A549 treated with Hydrocortisone at 1 μM for 4 hours (cell line): ENCODE measurements at places on chromosomes 4 and X. TPM values are rescaled to one million over a fixed set of nuclear protein-coding genes. Genes with fewer than 3 reads are reported as not detected.

LONRF3 gene
- total RNA-seq = 3.0 to 3.6 TPM (median 3.4 TPM) in 5 replicates

HSD17B13 gene
- 0.05 to 0.08 TPM in 2 of 5 replicates, not detected in the others for total RNA-seq

PFKFB1 gene
- total RNA-seq = 0.06 to 0.14 TPM (median 0.09 TPM) in 4 of 5 replicates, not detected in the other

MAGEA2B gene
- 0.07 to 0.10 TPM in 2 of 5 replicates, not detected in the others for total RNA-seq

BRS3 gene
- total RNA-seq = not detected in 5 replicates

ADGRG4 gene
- not detected in 5 replicates for total RNA-seq

VCX3B gene
- not detected in 5 replicates for total RNA-seq

EMCN gene
- not detected in 5 replicates for total RNA-seq

NEUROG2 gene
- 0.05 to 0.06 TPM in 2 of 5 replicates, not detected in the others for total RNA-seq

N4BP2 gene
- 1.7 to 4.4 TPM (median 2.7 TPM) in 5 replicates for total RNA-seq

PRDM8 gene
- 0.10 to 0.46 TPM (median 0.17 TPM) in 5 replicates for total RNA-seq

IDH3G gene
- 58.1 to 62.0 TPM (median 60.2 TPM) in 5 replicates for total RNA-seq

FRMD7 gene
- not detected in 5 replicates for total RNA-seq

SSX4 gene
- total RNA-seq = not detected in 5 replicates

FAM47A gene
- total RNA-seq = not detected in 5 replicates

SSX4B gene
- total RNA-seq = not detected in 5 replicates

SORBS2 gene
- total RNA-seq = 0.45 to 0.85 TPM (median 0.70 TPM) in 5 replicates

ZNF718 gene
- total RNA-seq = 0.37 to 0.60 TPM (median 0.48 TPM) in 5 replicates

FAM156A gene
- total RNA-seq = 12.0 to 21.5 TPM (median 16.3 TPM) in 5 replicates

CYP2U1 gene
- total RNA-seq = 1.3 to 1.8 TPM (median 1.6 TPM) in 5 replicates

TCEAL9 gene
- total RNA-seq = 87.2 to 150 TPM (median 94.3 TPM) in 5 replicates

RIBC1 gene
- total RNA-seq = 0.54 to 0.94 TPM (median 0.67 TPM) in 5 replicates

TLR8 gene
- not detected in 5 replicates for total RNA-seq
